ENCODE measurements at places on chromosomes 13 and 19.

DNA sequence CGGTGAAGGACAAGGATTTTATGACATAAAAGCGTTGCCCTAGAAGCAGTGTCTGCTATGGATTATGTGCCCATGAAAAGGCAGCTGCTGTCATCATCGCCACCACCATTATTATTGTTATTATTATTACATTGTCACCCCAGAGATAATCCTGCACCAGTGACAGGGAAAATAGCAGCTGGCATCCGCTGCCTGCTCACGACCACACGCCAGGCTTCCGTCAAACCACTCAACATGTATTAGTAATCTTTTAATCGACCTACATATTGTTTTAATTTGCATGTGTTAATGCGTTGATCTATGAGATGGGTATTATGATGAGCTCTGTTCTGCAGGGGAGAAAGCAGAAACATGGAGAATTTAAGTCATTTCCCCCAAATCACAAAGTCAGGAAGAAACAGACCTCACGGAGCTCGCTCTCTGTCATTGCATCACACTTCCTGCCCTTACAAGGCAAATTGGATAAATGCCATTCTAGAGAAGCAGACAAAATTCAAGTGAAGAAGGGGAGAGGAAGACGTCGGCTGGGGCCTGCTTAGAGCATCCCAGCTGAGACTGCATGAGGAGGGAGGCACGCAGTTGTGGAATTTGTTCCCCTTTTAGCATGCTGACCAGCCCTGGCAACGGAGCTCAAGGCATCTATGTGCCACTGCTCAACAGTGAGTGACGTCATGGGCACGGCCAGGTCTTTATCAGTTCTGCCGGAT, at the start of gene FFAR3:
TSS of gene FFAR3 (plus strand) at position 594 of the 707 bp plus-strand sequence. CDS start 431 bp downstream, outside the sequence.
- no peak for DNase-seq

DNA sequence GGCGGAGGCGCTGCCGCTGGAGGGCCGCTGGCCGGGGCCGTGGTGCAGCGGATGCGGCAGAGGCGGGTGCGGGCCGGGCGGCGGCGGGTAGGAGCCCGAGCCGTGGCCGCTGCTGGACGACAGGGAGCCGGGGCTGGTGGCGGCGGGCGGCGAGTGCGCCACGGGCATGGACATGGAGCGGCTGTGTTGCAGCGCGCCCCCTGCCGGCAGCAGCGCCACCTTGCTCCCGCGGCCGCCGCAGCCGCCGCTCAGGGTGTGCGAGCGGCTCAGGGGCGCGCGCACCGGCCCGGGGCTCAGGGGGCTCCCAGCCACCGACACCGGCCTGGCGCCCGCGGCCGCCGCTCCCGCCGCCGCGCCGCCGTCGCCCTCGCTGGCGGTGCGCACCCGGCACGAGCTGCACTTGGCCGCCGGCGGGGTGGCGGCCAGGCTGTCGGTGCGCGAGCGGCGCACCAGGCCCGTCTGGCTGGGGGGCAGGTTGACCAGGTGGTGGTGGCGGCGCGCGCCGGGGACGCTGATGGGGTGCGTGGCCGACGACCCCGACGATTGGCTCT, 1.7 kb downstream of the IRS2 start:
- peak; percentile 36 for DNase-seq

DNA sequence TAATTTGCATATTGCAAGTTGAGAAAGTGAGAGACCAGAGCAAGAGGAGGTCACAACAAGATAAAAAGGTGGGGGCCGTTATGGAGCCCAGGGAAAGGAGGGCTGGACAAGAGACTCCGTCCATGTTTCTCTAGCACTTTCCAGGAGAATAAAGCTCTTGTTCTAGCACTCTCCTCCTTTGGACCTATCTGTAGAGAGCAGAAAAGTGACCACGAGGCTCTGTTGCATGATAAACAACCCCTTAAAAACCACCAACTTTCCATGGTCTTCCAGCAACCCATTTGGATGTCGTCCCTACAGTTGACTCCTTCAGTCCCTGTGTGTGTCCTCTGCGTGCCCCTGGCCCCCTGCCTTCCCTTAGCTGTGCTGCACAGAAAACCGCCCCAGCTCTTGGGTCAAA, 4.1 kb upstream of the ARL11 start:
- no peak for DNase-seq

DNA sequence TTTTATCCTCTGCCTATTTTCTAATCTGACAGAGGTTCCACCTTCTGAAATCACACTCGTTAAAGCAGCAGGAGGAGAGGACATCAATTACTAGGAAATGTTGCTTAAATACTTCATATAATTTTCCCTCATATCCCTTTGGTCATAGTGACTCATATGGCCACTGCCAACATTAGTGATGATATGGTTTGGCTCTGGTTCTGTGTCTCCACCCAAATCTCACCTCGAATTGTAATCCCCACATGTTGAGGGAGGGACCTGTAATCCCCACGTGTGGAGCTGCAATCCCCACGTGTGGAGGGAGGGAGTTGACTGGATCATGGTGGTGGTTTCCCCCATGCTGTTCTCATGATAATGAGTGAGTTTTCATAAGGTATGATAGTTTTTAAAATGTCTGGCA, 618.4 kb upstream of the SLITRK5 start:
- no peak for DNase-seq

GRCh38 chr13:59445812-59446211, 717.9 kb downstream of the DIAPH3 start:
- no peak for DNase-seq

DNA sequence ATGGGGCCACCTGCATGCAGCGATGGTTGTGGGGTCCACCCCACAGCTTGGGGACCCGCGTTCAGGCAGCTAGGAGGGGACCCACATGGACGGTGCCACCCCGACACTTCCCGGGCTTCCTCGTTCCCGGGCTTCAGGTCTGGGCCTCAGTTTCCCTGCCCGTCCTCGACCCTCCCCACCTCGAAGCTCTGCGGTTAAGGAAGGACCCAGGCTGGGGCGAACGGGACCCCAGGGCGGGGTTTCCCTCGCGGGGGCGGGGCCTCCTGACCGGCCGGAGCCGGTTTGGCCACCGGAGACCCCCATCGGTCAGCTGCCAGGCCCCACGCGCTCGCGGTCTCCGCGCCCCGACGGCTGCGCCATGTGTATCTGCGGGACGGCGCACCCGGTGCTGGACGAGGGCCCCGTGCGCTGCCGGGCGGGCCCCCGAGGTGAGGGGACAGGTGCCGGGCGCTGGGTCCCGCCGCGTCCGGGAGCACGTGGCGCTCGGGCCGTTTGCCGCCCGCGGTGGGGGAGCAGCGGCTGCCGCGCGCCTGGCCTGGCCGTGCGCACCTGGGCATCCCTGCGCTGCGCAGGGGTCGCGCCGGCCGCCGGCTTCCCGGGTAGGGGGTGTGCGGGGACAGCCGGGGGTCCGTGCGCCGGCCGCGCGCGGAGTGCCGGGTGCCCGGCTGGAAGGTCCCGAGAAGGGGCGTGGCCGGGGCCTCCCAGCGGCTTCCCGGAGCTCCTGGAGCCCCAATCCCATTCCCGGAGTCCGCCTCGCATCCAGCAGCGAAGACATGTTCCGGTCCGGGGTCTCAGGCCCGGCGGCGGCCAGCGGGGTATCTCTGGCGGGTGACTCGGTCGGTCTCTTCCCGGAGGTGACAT, 4.2 kb downstream of the ARHGAP45 start:
- DNase-seq, result no peak

DNA sequence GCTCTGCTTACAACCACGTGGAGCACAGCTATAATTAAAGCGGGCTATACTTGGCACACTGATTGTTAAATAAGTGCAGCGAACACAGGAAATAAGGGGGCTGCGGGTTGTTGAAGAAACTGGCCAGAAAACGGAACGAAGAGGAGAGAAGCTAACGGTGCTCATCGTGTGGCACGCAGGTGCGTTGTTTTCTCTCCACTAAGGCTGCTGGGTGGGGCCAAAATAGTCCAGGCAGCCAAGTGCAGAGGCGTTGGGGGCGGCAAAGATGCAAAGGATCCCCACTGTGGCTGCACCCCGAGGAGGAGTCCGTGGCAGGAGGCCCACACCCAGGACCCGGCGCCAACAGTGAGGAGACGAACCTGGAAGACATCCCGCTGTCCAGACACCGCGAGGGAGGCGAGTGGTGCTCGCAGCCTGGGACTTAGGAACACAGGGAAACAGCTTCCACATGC, 8.1 kb upstream of the ARL11 start:
- peak; percentile 10 for DNase-seq

- DNase-seq, result no peak
Observed at GRCh38 chr19:34808566-34808965, 35.6 kb upstream of the ZNF599 start.

DNA sequence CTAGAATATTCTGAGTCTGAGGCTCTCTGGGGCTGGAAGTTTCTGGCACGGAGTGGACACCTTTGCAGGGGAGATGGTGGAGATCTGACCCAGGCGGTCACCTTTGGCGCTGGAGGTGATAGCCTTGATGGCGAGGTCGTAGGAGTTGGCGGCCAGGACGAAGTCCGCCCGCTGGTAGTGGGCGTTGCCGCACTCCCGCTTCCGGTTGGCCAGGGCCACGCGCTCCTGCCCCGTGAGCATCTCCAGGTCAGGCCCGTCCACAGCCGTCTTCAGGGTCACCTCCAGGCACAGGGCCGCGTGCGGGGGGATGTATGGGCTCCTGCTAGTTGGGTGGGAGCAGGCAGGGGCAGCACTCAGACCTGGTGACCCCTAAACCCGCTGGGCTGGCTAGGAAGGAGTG, 5.3 kb downstream of the FKBP8 start:
- no peak for DNase-seq

DNA sequence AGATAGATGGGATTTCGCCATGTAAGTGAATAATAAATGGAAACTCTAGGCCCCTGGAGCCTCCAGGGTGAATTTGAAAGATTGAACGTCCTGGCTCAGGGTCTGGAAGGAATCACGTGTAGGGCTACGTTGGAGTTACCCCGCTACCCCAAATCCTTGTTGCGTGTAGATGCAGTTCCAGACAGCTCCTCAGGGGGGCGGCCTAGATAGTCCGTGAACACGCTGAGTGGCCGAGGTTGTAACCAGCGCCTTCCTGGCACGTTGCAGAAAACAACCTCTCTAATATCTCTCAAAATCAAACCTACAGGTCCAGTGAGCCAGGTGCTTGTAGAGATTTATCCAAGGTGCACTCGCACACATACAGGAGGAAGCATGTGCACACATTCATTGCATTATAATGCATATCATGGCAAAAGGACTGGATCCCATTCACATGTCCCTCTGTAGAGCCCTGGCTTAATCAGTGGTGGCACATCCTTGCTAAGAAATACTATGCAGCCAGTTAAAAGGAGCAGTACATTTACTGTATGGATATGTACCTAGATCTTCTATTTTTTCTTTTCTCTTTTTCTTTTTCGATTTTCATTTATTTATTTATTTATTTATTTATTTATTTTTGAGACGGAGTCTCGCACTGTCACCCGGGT, 2.5 kb upstream of the KEAP1 start:
- DNase-seq, result no peak

GRCh38 chr13:105616333-105617075, 919.0 kb downstream of the EFNB2 start:
- no peak for DNase-seq

- DNase-seq, result peak; percentile 34
Observed at GRCh38 chr19:35468637-35469036, 20.6 kb downstream of the FFAR2 start.

GRCh38 chr19:3387645-3388589, 21.5 kb downstream of the NFIC start:
- DNase-seq, result peak; percentile 87

GRCh38 chr19:43934985-43935708, at the start of gene ZNF45:
Gene ZNF45, minus strand, starts transcription at chr19:43935282. Its CDS starts 13,097 bp downstream, at chr19:43922185.
- DNase-seq, result peak; percentile 85

DNA sequence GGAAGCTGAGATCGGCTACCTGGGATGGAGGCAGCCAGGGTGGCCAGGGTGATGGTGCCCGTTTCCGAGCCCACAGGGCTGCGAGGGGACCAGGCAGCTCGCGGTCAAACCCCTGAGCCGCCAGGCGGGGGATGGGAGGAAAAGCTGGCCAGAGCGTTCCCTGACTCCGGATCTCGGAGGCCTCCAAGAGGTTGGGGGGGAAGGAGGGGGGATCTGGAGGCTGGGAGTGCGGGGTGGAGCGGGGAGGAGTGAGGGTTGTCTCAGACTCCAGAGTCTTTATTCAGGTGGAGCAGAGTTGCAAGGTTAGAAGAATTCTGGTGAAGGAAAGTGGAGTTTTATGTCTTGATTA, 1.1 kb downstream of the CACNG7 start:
- DNase-seq, result no peak

DNA sequence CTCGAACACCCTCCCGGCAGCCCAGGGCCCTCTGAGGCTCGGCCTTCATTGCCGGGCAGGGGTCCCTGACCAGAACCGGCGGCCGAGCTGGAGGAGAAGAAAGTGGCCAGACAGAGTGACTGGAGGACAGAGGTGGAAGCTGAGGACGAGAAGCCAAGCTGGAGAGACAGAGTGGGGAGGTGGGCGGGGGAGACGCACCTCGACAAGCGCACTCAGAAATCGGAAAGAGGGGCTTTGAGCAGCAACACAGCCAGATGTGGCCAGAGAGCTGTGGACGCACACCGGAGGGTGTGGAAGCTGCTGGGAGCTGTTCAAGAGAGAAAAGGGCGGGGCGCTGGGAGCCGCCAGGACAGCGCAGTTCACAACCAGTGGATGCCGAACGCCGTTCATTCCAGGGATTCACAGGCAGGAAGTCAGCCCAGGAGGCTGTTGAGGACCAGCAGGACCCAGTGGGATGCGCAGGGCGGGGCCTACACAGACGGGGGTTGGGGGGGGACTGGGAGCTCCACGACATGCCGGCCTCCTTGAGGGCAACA, 28.2 kb upstream of the C13orf46 start:
- no peak for DNase-seq

GRCh38 chr13:25881971-25882451, 169.8 kb downstream of the SHISA2 start:
- peak; percentile 41 for DNase-seq

GRCh38 chr13:101697745-101698144, 245.3 kb downstream of the ITGBL1 start:
- DNase-seq, result no peak

DNA sequence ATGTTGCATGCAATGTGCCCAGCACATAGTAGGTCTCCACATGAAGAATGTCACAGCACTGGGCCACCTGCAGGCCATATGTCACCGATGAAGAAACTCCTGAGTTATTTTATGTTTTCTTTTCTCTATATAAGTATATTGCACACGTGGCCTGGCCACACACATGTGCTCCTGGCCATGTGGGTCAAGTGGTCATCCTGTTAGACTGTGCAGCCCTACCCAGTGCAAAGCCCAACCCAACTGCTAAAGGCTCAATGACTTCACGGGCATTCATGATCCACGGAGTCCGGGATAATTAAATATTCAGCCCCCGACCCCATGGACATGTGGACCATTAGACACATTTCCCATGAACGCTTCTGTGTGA, 163.2 kb downstream of the TEX29 start:
- no peak for DNase-seq

DNA sequence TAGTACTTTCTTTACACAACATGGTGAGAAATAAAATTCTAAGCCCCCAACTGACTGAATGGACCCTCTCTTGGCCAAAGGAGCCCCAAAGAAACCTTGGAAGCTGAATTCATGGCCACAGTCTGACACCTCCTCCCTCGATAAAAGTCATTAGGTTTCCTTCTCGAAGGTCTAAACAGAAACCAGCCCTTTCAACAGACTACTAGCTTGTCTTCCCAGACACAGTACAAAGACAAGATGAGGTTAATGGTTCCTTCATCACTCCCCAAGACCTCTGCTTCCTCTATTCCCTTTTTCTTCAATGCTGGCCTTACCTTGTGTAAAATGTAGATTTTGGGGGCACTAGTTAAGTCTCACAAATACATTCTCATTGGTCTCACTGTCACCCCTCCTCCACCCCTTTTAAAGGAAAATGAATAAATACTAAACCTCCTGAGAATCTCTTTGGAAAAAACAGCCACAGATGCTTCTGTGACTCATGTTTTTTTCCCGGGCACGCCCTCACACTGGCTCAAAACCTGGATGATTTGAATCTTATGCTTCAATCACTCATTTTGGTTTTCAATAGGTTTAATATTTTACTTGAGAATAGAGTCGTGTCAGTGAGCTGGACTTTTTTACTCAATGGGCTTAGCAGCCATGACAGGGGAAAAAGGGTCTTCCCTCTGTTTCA, 65.8 kb upstream of the MED4 start:
- no peak for DNase-seq
